Heart left ventricle (tissue), 16 donors: ENCODE measurements at places on chromosomes 11 and 22.

- no peak for DNase-seq
Measured at GRCh38 chr22:46499805-46500189, 37.6 kb downstream of the CELSR1 start.

- no peak for DNase-seq
Measured at GRCh38 chr11:36000616-36001190, 56.8 kb downstream of the LDLRAD3 start.

DNA sequence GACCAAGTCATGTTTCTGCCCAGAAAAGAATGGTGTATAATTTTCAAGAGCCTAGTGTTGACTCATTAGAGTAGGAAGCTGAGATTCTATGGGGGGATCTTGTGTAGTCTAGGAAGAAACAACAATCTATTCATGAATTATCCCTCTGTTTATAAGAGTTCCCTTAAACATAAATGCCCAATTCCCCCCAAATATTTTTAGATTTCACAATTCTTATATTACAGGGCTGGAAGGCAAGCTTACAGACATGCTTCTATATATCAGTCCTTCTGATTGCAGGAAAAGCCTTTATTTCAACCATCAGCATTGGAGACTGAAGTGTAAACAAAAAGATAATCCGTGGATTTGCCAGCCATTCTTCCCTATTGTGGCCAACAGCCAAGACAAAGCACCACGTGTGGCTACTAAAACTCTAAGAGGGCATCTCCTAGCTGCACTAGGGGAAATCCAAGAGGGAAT is 71.4 kb downstream of the NAT10 start:
- no peak for DNase-seq

- DNase-seq, result peak; percentile 75
Measured at GRCh38 chr22:41237707-41238569, 2.8 kb downstream of the CHADL start.

- DNase-seq, result peak; percentile 80
Measured at GRCh38 chr22:38442967-38443627, 11.9 kb downstream of the KCNJ4 start.

DNA sequence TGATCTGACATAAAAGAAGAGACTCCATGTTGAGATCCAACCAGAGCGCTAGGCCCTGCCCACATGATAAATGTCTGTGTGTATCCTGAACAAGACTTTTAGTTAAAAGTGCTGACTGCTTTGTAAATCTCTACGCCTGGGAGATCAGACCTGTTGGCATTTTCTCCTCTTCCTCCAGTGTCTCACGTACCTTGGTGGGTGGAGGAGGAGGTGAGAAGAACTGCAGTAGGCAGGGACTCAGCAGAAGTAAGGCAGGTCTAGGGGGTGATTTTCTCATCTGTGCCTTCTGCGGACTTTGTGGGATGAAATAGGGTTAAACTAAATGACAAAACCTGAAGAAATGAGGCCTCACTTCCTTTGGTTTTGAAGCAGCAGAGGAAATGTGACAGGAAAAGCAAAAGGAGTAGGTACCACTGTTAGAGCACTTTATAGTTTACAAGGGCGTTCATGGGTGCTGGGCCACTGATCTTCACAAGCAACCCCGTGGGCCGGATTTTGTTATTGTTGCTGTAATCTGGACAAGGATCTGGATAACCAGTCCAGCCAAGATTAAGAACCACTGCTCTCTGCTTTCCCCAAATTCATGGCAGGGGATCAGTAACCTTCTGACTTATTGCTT is 36.7 kb upstream of the PLET1 start:
- no peak for DNase-seq
